ENCODE measurements at places on chromosomes 3 and 15.

DNA sequence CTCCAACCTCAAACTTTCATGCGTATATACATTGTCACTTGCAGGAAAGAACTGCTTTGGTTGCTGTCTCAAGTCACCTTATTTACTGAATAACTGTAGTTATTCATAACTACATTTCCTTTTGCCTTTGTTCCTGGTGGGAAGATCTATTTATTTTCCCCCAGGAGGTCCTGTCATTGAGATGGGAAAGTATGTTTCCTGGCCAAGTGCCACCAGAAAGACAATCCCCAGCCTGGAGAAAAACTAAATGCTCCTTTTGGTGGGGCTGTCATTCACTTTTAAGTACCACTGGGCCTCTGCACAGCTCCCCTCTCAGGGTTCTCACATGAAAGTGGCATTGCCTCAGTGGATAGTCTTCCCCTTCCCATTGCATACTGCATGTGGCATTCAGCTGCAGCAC is 59.8 kb downstream of the LRRC3B start:
- no peak for DNase-seq

DNA sequence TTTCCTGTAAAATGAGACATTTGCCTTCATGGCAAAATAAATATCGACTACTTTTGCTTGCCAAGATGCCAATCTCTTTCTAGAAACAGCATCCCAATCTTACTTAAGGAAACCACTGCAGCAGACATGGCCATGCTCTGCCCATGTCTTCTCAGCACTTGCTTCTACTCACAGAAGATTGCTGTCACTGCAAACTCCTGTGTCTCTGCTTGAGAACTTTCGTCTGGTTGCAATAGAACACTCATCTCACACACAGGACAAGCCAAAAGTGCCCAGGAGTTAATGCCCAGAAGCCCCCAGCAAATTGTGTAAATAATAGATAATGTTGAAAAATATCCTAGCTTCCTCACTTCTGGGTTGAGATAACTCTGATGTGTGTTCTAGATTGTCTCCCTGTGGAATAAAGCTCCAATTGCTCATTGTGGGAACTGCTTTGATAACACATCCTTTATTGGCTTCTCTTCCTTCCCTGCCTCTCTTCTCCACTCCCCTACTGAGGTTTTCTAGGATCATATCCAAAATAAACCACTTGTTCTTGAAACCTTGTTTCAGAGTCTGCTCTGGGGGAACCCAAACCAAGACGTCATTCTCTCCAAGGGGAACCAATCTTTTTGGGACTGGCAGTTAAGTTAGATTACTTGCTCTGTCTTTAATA is 156.3 kb upstream of the STRIT1 start:
- no peak for DNase-seq

GRCh38 chr3:24496529-24497482 is 2.2 kb upstream of the THRB start:
- DNase-seq: no peak

- no peak for DNase-seq
Measured at GRCh38 chr15:32722136-32722535, 4.3 kb downstream of the GREM1 start.

- DNase-seq: no peak
Measured at GRCh38 chr15:38849046-38849445, 284.4 kb upstream of the RASGRP1 start.

DNA sequence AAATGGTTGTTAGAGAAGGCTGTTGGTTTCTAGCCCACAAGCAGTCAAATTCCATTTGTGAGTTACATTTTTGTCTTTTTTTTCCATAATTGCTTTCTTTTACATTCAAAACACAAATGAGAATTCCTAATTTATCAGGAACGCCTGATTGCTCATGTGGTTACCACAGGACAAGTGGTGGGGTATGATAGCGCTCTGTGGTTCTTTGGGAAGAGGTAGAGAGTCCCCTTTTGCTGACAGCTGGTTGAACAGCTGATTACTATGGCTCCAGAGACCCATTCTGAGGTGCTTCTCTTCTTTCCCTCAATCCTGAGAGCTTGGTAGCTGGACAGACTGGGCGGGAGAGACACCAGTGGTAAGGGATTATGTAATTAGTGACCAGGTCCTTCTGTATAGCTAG is 24.4 kb downstream of the CNOT10 start:
- no peak for DNase-seq

GRCh38 chr3:183590442-183590841 is 34.9 kb upstream of the KLHL6 start:
- no peak for DNase-seq
